Uterus (tissue), 4 donors: ENCODE measurements at places on chromosomes 13 and 19. TPM values are rescaled to one million over a fixed set of nuclear protein-coding genes. Genes with fewer than 3 reads are reported as not detected.

DNA sequence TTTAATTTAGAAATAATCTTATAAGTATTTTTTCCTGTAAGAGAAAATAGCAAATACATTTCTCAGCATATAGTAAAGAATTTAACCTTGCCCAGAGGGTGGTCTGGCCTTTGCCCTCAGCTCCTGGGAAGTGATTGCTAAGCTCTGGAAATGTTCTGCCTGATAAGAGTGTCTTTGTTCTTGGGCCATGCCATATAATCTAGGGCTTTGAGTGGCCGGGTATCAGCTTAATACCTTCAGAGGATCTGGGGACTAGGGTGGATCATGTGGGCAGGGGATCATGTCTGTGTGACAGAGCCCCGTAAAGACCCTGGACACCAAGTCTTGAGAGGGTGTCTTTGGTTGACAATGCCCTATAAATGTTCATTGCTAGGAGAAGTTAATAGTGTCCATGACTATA is 1032.4 kb upstream of the MIR17HG start:
- H3K4me1 ChIP-seq: no peaks in the 10 kb centered on the region
- H3K36me3 ChIP-seq: no peaks in the 10 kb centered on the region

Gene SIGLECL1
- not detected for total RNA-seq

Gene VSTM2B
- not detected for total RNA-seq

Gene RPL28
- total RNA-seq: 498 TPM

Gene ZSCAN4
- not detected for total RNA-seq

DNA sequence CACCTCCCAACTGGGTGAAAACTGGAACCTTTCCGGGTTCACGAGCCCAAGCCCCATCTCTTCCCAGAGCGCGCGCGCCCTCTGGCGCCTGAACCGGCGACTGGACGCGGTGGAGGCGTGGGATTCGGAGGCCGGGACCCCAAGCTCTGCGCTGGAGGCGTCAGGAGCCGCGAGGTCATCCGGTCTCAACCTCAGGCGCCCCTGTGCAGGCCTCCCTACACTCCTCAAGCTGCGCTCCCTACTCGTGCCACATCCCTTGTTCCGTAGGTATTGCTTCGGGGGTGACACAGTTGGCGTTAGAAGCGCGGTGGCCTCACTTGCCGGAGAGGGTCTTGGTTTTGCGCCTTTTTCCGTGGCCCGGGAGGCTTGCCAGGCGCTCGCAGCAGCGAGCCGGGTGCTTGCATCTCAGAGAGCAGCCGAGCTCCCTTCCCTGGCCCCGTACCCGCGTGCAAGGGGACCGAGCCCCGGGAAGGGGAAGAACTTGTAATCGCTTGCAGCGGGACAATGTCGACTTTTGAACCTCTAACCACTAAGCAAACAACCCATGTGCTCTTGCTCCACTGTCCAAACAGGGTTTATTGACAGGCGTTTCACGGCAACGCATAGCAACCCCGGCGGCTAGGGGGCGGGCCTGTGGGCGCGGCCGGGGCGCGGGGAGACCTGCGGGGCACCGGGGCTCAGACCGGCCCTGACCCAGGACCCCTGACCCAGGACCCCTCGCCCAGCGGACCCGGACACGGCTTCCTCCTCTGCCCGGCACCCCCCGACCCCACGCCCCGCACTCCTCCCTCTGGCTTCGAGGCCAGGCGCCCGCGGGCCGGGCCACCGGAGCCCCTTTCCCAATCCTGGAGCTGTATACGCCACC is 8.5 kb downstream of the CDX2 start:
- no peaks in the 10 kb centered on the region for H3K4me1 ChIP-seq
- peaks cover 12% of the 10 kb centered on the region for H3K27me3 ChIP-seq
- H3K36me3 ChIP-seq: no peaks in the 10 kb centered on the region
- H3K4me3 ChIP-seq: no peak overlapping the region
- DNase-seq: no peak

- no peaks in the 10 kb centered on the region for H3K4me1 ChIP-seq
- H3K27me3 ChIP-seq: no peaks in the 10 kb centered on the region
These were observed 294.5 kb downstream of the SLC7A1 start for GRCh38 chr13:29301027-29301426.

DNA sequence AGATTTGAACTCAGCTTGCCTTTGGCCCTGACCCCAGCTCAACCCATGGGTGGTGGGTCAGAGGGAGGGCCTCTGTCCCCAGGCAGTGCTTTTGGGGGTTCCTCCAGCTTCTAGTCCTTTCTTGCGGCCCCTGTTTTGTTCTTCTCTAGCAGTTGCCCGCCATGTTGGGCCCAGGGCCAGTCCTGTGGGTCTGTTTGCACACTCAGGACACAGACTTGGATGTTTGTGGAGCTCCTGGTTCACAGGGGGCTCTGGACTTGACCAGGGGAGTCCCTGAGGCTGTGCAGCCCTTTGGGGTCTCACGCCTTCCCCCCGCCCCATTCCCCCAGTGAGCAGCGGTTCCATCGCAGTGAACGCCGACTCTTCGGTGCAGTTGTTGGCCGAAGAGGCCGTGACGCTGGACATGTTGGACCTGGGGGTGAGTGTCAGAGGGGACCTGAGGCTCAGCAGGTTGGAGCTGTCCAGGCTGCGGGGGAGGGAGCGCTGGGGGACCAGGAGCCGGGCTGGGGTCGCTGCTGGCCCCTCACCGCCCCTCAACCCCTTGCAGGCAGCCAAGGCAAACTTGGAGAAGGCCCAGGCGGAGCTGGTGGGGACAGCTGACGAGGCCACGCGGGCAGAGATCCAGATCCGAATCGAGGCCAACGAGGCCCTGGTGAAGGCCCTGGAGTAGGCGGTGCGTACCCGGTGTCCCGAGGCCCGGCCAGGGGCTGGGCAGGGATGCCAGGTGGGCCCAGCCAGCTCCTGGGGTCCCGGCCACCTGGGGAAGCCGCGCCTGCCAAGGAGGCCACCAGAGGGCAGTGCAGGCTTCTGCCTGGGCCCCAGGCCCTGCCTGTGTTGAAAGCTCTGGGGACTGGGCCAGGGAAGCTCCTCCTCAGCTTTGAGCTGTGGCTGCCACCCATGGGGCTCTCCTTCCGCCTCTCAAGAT is 2.5 kb downstream of the ATP5F1D start:
- H3K27me3 ChIP-seq: no peaks in the 10 kb centered on the region
- DNase-seq: peak; percentile 89
- H3K36me3 ChIP-seq: no peaks in the 10 kb centered on the region

GRCh38 chr13:94947965-94948371 is 235.6 kb upstream of the SOX21 start:
- DNase-seq: no peak
- H3K4me3 ChIP-seq: no peak overlapping the region
- no peak overlapping the region for H3K27ac ChIP-seq
- H3K36me3 ChIP-seq: no peaks in the 10 kb centered on the region
- H3K4me1 ChIP-seq: no peaks in the 10 kb centered on the region

GRCh38 chr13:33229446-33230177 is 55.9 kb downstream of the STARD13 start:
- peak overlapping the region; percentile 58 for H3K27ac ChIP-seq
- no peak for DNase-seq
- H3K4me3 ChIP-seq: no peak overlapping the region
- H3K4me1 ChIP-seq: no peaks in the 10 kb centered on the region
- no peaks in the 10 kb centered on the region for H3K27me3 ChIP-seq

- no peak for DNase-seq
- no peaks in the 10 kb centered on the region for H3K4me1 ChIP-seq
- no peak overlapping the region for H3K27ac ChIP-seq
- H3K36me3 ChIP-seq: no peaks in the 10 kb centered on the region
- no peak overlapping the region for H3K4me3 ChIP-seq
These were observed 4.6 kb upstream of the ZNRF4 start for GRCh38 chr19:5450482-5451126.

DNA sequence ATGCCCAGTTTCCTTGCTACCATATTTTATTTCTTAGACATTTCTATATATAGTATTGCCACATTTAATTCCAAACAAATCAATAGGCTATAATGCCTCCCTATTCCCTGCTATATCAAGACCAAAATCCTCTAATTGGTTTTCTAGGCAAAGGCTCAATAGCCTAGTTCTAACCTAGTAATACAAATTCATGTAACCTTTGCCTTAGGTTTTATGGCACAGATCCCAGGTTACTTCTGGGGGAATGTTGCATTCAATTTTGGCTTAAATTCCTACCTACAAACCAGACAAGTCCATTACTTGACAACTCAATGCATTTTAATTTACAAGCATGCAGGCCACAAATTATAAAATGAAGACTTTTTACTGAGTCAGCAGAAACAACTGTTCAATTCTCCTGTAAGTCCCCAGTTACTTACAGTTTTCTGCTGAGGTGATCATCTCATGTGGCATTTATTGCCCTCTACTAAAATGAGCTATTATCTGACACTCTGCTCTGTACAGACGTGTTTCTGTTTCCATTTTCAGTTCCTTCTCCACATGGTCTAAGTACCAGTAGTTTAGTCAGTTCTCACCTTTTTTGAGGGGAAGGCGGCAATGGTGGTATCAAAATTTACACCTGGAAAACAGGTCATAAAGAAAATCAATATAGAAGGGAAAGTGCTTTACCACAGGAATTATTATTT is 11.7 kb downstream of the KCNRG start:
- H3K36me3 ChIP-seq: no peaks in the 10 kb centered on the region
- H3K27me3 ChIP-seq: no peaks in the 10 kb centered on the region
- no peaks in the 10 kb centered on the region for H3K4me1 ChIP-seq
- H3K4me3 ChIP-seq: no peak overlapping the region

Gene CEACAM7
- total RNA-seq: 1.8 TPM

GRCh38 chr19:21023901-21024300 is 3.4 kb downstream of the ZNF430 start:
- H3K4me3 ChIP-seq: no peak overlapping the region
- H3K27me3 ChIP-seq: no peaks in the 10 kb centered on the region
- no peak overlapping the region for H3K27ac ChIP-seq
- H3K4me1 ChIP-seq: peaks cover 8% of the 10 kb centered on the region
- no peak for DNase-seq

DNA sequence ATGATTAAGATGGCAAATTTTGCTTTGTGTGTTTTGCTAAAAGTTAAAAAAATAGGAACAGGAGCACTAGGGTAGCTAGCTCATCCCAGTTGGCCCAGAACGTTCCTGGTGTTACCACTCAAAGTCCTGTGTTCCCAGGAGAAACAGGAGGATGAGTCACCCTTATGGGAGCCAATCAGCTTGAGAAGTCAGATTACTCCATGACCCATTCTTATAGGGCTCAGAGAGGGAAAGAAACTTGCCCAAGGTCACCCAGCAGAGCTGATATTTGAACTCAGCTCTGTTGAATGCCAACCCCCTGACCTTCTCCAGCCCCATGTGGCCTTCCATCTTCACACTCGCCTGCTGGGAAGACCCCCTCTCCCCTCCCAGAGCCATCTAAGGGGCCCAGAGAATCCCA is 13.0 kb downstream of the NMRK2 start:
- H3K36me3 ChIP-seq: no peaks in the 10 kb centered on the region
- no peak overlapping the region for H3K4me3 ChIP-seq
- no peaks in the 10 kb centered on the region for H3K27me3 ChIP-seq
- no peak overlapping the region for H3K27ac ChIP-seq
- H3K4me1 ChIP-seq: no peaks in the 10 kb centered on the region

Gene ABHD13
- total RNA-seq: 13.9 TPM

- no peaks in the 10 kb centered on the region for H3K36me3 ChIP-seq
- peaks cover 27% of the 10 kb centered on the region for H3K4me1 ChIP-seq
- DNase-seq: no peak
- H3K27ac ChIP-seq: peak overlapping the region; percentile 88
These were observed 5.5 kb upstream of the ZNF580 start for GRCh38 chr19:55635334-55635717.

Gene PPM1N
- not detected for total RNA-seq

DNA sequence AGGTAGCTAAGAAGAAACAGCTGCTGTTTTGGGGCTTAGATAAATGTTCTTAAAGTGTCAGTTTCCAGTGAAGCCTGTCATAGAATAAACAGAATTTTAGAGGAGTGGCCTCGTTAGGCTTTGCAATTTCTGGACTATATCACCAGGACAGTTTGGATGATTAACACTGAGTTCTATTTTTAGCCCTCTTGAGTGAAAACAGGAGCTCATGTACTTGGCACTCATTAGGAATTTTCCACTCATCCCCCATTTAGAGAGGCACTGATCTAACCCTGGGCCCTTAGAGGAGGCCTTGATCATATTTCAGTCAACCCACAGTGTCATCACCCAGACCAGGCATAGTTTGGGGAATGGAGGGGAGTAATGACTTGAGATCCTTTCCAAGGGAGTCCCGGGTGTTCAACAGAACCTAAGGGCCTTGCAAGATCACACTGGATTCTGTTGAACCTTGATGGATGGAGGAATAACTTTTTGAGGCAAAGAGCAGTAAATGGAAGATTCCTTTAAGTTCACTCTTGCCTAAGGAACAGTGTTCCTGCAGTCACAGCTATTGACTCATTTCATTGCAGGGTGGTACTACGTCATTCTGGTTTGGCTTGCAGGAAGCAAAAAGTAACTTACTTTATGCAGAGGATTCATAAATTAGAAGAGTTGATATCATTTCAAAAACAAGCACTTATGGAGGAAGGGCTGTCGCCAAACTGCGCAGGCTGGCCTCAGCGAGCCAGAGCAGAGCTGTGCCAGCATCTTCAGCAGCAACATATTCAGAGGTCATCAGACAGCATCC is 160.2 kb downstream of the SLC7A1 start:
- DNase-seq: peak; percentile 66
- H3K4me3 ChIP-seq: no peak overlapping the region
- H3K27ac ChIP-seq: peak overlapping the region; percentile 73

DNA sequence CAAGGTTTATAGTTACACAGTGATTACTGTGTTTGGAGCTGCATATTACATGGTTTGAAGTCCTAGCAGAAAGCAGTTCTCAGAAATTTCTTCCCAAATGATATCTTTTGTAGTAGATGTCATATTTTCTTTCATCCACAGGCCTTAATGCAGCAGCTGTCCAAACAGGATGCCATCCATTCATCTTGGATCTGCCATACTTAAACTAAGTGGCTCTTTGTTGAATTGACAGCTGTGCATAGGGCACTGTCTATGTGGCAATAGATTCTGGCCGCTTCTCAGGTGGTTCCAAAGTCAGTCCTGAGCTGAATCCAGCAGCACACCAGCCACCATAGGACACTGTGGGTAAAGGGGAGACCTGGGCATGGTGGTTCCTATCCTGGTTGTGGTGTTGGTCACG is 41.6 kb upstream of the SPRY2 start:
- H3K36me3 ChIP-seq: no peaks in the 10 kb centered on the region
- no peak for DNase-seq
- no peaks in the 10 kb centered on the region for H3K27me3 ChIP-seq
- no peak overlapping the region for H3K27ac ChIP-seq
- no peaks in the 10 kb centered on the region for H3K4me1 ChIP-seq

Gene HIPK4
- total RNA-seq: not detected

Gene USHBP1
- 23.8 TPM for total RNA-seq

- no peaks in the 10 kb centered on the region for H3K4me1 ChIP-seq
- H3K36me3 ChIP-seq: no peaks in the 10 kb centered on the region
- H3K27ac ChIP-seq: no peak within 1 kb of the TSS
- no peaks in the 10 kb centered on the region for H3K27me3 ChIP-seq
- DNase-seq: no peak
These were observed at the start of gene DMKN for GRCh38 chr19:35513628-35514281. Gene DMKN, minus strand, starts transcription at chr19:35513649. Its CDS starts 174 bp downstream, at chr19:35513475.
